H4 (cell line): ENCODE measurements at places on chromosomes 3 and 15.
A peak's percentile ranks its signal among the peaks of the same experiment; 100 is the strongest.

DNA sequence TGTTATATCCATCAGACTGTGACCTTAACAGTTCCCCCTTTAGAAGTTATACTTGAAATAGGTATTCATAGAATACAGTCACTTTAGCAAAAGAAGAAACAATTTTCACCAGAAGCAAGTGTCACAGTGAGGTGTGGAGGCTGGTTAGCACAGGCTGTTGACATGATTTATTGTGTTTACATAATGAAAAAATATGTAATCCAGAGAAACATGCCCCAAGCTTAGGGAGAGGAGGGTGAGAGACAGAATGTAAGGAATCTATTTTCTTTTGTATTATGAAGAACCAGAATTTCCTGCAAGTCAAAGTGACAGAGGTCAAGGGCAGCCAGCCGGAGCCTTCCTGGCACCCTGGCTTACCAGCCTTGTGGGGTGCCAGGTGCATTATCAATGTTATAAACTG is 4.0 kb downstream of the IL12A start:
- DNase-seq: no peak

GRCh38 chr3:129365296-129366136 is 62.9 kb downstream of the EFCAB12 start:
- no peak for DNase-seq

GRCh38 chr3:40999682-41000081 is 199.6 kb upstream of the CTNNB1 start:
- DNase-seq: no peak

DNA sequence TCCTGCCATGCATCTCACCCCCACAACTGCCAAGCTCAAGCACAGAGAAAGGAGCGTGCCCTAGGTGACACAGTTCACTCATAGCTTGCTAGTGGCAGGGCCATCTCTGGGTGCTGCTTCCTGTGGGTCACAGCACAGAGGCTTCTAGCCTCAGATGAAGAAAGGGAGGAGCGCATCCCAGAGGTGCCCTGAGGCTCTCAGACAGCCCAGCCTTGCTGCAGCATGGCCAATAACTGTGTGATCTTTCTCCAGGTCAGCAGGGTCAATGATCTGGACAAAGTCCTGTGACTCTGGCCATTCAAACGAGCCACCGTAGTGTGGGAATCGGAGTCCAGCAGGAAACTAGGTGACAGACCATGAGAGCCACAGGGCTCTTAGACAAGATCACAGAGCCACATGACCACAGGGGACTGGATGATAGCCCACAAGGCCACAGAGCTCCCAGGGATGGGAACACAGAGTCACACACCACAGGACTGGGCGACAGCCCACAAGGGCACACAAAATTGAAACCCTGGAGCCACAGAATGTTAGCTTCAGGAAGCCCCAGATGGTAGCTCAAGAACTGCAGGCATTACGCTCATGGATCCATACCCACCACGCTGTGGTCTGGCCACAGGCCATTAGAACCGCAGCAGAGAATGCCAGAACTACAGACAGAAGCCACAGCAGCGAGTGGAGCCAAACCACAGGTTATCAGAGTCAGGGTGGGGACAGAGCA is 25.9 kb upstream of the GRIP2 start:
- DNase-seq: peak; percentile 86

DNA sequence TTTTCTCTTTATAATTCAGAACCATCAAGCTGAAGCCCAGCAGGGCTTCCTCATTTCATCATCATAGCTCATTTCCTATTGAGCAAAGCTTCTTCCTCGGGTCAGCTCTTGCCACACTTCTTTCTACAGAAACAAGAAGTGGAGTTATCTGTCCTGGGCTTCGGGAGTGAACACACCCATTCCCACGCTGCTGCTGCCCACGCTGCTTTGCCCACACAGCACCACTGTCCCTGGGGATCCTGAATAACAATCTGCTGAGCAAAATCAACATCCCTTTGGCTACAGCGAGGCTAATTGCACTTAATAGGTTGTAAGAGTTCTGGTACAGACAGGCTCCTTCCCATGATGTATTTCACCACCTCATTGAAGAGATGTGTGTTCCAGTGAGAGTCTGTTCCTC is 23.7 kb downstream of the CEP19 start:
- no peak for DNase-seq

- no peak for DNase-seq
Observed at GRCh38 chr3:100577382-100578008, 31.9 kb upstream of the ADGRG7 start.
